SHP77 (cell line): ENCODE measurements at places on chromosomes 3 and 15.

GRCh38 chr3:177343122-177343625 is 145.9 kb upstream of the TBL1XR1 start:
- DNase-seq = no peak

GRCh38 chr3:171956181-171956683 is 83.1 kb upstream of the FNDC3B start:
- DNase-seq = no peak

- DNase-seq = no peak
Observed at GRCh38 chr3:157958457-157958856, 147.8 kb downstream of the SHOX2 start.

- no peak for DNase-seq
Observed at GRCh38 chr3:173268781-173269180, 127.7 kb upstream of the SPATA16 start.

GRCh38 chr15:47206358-47206978 is 510.8 kb upstream of the SEMA6D start:
- DNase-seq = no peak

DNA sequence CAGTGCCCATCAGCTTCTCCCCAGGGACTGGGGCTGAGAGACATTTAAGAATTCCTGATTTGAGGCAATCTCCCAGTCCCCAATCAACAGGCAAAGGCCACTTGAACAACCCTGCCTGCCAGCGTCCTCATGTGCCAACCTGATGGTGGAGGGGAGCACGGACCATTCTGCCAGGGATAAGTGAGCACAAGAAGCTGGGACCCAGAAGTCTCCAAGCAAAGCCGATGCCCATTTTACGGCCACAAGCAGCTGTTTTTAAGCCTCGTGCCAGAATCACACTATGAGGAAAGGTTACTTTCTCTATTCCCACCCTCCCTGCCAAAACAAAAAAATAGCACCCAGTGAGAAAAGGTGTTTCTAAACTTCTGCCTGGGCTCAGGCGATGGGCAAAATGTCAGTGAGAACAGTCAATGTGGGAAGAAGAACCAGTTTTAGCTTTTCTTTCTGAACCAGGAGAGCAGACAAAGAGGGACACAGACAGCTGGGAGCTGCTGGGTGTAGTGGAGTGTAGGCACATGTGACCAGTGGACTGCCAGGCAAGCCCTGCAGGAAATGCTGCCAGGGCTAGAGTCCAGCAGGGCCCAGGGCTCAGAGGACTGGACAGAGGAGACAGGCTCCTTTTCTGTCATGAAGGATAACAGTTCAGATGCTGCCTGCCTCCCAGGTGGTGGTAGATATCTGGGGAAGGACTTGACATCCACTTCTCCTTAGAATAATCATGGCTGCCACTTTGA is 57.7 kb downstream of the ATP2B2 start:
- no peak for DNase-seq

- no peak for DNase-seq
Observed at GRCh38 chr3:174186377-174186989, 672.7 kb upstream of the NAALADL2 start.

DNA sequence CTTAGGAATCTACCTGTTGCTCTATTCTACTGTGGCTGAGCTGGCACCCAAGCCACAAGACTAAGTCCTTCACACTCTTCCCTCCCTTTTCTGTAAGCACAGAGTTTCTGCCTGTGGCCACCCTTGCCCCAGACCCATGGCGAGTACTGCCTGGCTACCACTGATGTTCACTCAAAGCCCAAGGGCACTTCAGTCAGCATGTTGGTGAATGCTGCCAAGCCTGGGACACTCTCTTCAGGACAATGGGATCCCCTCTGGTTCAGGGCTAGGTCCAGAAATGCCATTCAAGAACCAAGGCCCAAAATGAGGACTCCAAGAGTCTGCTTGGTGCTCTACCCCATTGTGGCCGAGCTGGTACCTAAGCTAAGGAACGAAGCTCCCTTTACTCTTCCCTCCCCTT is 184.2 kb downstream of the FGF12 start:
- DNase-seq = no peak

GRCh38 chr3:113556316-113556945 is 24.1 kb downstream of the SIDT1 start:
- DNase-seq = no peak

DNA sequence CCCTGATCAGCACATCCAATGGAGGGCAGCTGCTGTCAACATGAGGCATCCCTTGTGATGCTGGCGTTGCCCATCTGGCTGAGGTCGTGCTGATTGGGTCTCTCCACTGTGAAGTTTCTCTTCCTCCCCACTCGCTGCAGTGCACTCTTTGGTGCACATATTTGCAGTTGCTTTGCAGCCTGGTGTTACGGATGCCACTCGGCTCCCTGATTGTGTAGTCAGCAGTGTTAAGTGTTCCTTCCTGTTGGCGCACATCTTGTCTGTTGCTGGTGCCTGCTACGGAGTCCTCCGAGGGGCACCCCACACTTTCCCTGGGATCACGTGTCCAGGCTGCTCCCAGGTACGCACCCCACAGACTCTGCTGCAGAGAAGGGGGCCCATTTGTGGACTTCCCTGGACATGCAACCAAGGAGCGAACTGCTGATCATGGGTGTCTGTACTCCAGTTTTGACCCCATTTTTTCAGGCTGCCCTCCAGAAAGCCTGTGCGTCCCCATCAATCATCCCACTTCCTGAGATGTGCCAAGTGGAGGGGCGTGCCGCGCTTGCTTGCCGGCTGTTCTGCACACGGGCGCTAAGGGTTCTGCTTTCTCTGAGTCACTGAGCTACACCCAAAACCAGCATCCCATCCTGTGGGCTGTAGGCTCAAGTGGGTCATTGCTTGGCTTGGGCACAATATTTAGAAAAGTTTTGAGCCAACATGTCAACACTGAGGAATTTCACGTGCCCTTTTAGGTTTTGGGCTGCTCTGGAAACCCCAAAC is 98.6 kb downstream of the FBLN2 start:
- DNase-seq = no peak

- no peak for DNase-seq
Observed at GRCh38 chr3:156795890-156796481, 30.2 kb upstream of the LEKR1 start.

DNA sequence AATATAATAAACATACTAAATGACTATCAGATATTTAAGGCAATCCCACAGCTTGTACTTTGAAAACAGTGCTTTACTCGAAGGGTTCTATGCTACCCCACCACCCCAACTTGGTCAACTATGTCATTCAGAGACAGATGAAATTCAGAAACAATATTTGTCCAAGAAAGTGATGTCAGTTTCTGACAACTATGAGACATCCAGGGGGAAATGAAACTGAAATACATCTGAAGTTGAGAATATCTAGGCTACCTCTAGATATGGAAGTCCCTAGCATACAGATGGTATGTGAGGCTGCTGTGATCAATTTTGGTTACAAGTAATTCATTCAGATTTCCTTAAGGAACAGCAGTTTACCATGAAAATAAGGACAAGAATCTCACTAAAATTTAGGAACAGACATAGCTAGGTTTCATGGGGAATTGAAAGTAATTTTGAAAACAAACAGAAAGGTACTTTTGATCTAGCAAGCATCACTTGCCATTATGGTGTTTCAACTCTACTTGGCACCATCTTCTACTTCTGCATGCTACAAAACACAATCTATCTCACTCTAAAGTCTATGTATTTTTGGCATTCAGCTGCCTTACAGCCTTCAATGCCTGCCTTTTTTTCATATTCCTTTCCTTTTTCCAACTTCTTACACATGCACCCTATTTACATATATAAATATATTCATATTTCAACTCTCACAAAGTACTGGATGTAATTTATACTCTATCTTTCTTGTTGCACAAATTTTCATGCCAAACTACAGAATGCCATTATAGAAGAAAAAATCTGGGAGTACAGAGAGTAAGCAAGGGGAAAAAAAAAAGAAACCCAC is 21.7 kb downstream of the ATG3 start:
- no peak for DNase-seq

GRCh38 chr3:71210257-71211007 is 373.1 kb downstream of the FOXP1 start:
- no peak for DNase-seq

GRCh38 chr3:155572085-155572484 is 172.8 kb downstream of the PLCH1 start:
- no peak for DNase-seq

- DNase-seq = no peak
Observed at GRCh38 chr3:71076361-71077002, 507.0 kb downstream of the FOXP1 start.

- no peak for DNase-seq
Observed at GRCh38 chr15:92140796-92141195, 252.9 kb upstream of the ST8SIA2 start.
